ENCODE measurements at places on chromosomes 1 and 21.

DNA sequence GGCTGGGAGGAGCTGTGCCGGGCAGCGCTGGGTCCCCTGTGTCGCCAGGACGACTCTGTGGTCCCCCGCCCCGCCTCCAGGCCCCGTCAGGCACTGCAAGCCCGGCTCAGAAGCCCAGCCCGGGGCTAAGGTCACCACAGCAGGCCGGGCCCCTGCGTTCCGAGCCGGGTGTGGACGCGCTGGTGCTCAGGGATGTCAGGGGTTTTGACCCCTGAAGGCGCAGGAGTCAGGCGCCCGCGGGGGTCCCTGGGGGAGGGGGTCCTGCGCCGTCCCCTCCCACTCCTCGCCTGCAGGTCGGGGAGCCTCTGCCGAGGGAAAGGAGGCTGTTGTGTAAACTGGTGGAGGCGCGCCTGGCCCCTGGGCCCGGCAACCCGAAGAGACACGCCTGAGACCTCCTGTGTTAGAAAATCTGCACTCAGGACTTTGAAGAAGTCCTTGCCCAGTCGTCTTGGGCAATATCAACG lies 23.7 kb upstream of the TMEM54 start:
- no peak for DNase-seq

- DNase-seq: no peak
Observed at GRCh38 chr1:245875581-245876261, 631.4 kb downstream of the SMYD3 start.

- DNase-seq: no peak
Observed at GRCh38 chr21:45781741-45782140, 138.2 kb downstream of the PCBP3 start.

GRCh38 chr21:46148106-46148505 lies 7.3 kb downstream of the FTCD start:
- no peak for DNase-seq

GRCh38 chr21:28633839-28634555 lies 358.7 kb downstream of the LTN1 start:
- no peak for DNase-seq

DNA sequence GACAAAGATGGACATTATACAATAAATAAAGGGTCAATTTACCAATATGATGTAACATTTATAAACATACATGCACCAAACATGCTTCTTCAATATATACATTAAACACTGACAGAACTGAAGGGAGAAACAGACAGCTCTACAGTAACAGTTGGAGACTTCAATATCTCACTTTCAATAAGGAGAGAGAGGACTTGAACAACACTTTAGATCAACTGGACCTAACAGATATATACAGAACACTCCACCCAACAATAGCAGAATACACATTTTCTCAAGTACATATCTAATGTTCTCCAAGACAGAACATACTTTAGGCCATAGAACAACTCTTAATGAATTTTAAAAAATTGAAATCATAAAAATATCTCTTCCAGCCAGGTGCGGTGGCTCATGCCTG lies 50.6 kb upstream of the TTC39A start:
- DNase-seq: no peak

- no peak for DNase-seq
Observed at GRCh38 chr1:221777431-221778072, 35.7 kb upstream of the DUSP10 start.
